Activated naive CD4-positive, alpha-beta T cell treated with anti-CD3 and anti-CD28 coated beads for 36 hours (primary cell): ENCODE measurements at places on chromosomes 6 and 20. TPM values are rescaled to one million over a fixed set of nuclear protein-coding genes. Genes with fewer than 3 reads are reported as not detected.

SOX12 gene
- 6.4 TPM for total RNA-seq

DNA sequence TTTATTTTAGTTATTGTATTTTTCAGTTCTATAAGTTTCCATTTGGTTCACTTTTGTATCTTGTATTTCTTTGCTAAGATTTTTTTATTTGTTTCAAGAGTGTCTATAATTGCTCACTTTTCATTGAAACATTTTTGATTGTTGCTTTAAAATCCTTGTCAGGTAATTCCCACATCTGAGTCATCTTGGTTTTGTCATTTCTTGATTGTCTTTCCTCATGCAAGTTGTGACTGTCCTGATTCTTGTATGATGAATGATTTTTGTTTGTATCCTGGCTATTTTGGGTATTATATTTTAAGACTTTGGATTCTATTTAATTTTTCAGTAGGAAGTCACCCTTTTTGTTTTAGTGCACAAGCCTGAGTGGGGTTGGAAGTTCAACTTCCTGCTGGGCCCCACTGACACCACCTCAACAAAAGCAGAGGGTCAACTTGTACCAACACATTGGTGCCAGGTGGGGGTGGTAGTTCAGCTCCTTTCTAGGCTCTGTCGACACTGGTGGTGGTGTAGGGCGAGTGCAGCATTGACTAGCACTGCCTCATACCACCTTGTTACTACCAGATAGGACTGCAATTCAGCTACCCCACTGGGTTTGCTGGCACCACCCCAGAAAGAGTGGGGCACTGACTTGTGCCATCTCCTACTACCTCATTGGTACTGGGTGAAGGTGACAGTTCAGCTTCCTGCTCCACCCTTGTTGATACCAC, 8.8 kb downstream of the RSPH3 start:
- no peaks in the 10 kb centered on the region for H3K27me3 ChIP-seq
- H3K27ac ChIP-seq: peak overlapping the region; percentile 60
- no peak overlapping the region for H3K4me3 ChIP-seq
- peaks cover 6% of the 10 kb centered on the region for H3K36me3 ChIP-seq

DNA sequence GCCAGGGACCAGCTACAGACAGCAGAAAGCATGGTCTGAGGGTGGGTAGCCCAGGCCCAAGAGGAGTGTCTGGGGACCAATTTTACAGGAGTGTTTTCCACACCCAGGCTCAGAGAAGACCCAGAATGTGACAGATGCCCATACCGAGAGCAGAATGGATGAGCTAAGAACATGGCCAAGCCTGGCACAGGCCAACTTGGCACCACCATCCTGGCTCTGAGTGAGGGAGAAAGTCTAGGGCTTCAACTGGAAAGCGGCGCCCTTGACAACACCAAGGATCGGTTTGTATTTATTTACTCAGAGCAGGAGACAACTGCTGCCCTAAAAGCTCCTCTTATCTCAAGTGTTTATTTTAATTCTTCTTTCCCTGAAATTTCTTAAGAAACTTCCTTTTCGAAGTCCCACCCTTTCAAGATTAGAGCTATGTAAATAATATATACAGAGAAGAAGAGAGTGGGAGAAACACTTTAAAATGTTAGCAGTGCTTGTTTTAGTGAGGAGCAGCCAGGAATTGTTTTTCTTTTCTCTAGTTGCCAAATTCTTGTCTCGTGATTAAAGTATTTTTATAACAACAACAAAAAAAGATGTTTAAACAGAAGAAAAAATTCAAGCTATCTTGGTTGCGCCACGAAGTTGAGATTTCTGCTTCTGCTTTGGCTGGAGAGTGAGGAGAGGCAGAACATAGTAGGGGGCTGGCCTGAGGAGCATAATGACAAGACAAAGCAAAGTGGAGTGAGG, 16.2 kb downstream of the TNXB start:
- peaks cover 6% of the 10 kb centered on the region for H3K4me1 ChIP-seq
- H3K27ac ChIP-seq: no peak overlapping the region
- H3K27me3 ChIP-seq: peaks cover 29% of the 10 kb centered on the region

DNA sequence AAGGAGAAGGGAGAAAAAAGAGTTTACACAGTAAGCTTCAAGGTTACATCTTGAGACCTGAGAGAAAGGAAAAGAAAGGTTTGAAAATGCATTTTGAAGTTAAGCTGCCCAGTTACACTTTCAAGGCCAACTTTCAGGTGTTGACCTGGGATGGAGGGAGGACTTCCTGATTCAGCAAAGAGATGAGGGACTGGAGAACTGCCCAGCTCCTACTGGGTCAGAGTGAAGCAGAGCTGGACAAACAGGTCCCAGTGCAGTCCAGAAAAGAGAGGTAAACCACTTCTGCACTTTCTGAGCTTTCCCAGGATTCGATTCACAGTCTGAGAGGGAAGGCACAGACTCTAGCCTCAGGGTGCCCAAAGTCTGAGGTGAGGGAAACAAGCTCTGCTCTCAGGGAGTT, 6.0 kb upstream of the TJAP1 start:
- H3K27me3 ChIP-seq: no peaks in the 10 kb centered on the region
- no peak overlapping the region for H3K4me3 ChIP-seq
- no peak overlapping the region for H3K27ac ChIP-seq
- no peaks in the 10 kb centered on the region for H3K36me3 ChIP-seq
- no peak for DNase-seq
